Activated CD8-positive, alpha-beta T cell treated with anti-CD3 and anti-CD28 coated beads for 36 hours (primary cell): ENCODE measurements at places on chromosomes 1 and 21. TPM values are rescaled to one million over a fixed set of nuclear protein-coding genes. Genes with fewer than 3 reads are reported as not detected.

- no peak overlapping the region for H3K27ac ChIP-seq
- no peaks in the 10 kb centered on the region for H3K36me3 ChIP-seq
- no peak for DNase-seq
- H3K27me3 ChIP-seq, result peaks cover 4% of the 10 kb centered on the region
Observed at GRCh38 chr1:44559330-44559729, 115.0 kb downstream of the TMEM53 start.

GRCh38 chr1:9654834-9655723, 3.5 kb downstream of the PIK3CD start:
- peaks cover 45% of the 10 kb centered on the region for H3K36me3 ChIP-seq
- peaks cover 65% of the 10 kb centered on the region for H3K4me1 ChIP-seq
- peak overlapping the region; percentile 96 for H3K27ac ChIP-seq
- peak; percentile 81 for DNase-seq
- H3K4me3 ChIP-seq, result peak overlapping the region; percentile 80

GRCh38 chr1:192814805-192815204, 6.0 kb downstream of the RGS2 start:
- peaks cover 7% of the 10 kb centered on the region for H3K4me1 ChIP-seq
- H3K36me3 ChIP-seq, result peaks cover 7% of the 10 kb centered on the region
- no peak overlapping the region for H3K27ac ChIP-seq
- no peak for DNase-seq
- no peaks in the 10 kb centered on the region for H3K27me3 ChIP-seq

GRCh38 chr1:194230351-194231144, 1044.1 kb upstream of the B3GALT2 start:
- H3K4me1 ChIP-seq, result peaks cover 17% of the 10 kb centered on the region
- H3K27me3 ChIP-seq, result no peaks in the 10 kb centered on the region
- H3K4me3 ChIP-seq, result no peak overlapping the region
- H3K36me3 ChIP-seq, result no peaks in the 10 kb centered on the region
- no peak overlapping the region for H3K27ac ChIP-seq

- no peaks in the 10 kb centered on the region for H3K4me1 ChIP-seq
- DNase-seq, result no peak
- no peak overlapping the region for H3K4me3 ChIP-seq
- peaks cover 20% of the 10 kb centered on the region for H3K36me3 ChIP-seq
Observed at GRCh38 chr1:236882678-236883077, 87.6 kb downstream of the MTR start.

Gene SAMD13
- 0.67 TPM for total RNA-seq

Gene ZBTB8A
- total RNA-seq, result not detected

Gene KCNK2
- not detected for total RNA-seq
